B cell (primary cell): ENCODE measurements at places on chromosomes 2 and 18. TPM values are rescaled to one million over a fixed set of nuclear protein-coding genes. Genes with fewer than 3 reads are reported as not detected.
A peak's percentile ranks its signal among the peaks of the same experiment; 100 is the strongest.

DNA sequence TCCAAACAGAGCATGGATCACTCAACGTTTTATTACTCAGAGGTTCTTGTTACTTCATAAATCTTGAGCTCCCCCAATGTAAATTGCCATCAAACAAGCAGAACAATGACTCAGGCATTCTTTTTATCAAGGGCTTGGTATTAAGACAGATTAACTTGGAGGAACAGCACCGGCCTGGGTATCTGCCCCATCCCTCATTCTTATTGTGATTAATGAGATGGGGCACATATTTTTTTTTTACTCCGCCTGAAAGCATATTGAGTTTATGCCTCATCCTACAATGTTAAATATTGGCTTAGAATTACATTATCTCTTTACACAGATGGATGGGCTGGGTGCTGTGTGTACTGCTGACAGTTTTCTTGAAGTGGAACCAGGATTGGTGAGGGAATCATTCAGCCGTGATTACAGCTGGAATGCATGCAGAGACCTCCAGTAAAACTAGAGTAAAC is 387.3 kb downstream of the CLIP4 start:
- H3K36me3 ChIP-seq: no peaks in the 10 kb centered on the region
- DNase-seq: no peak
- H3K4me3 ChIP-seq: no peak overlapping the region
- peaks cover 2% of the 10 kb centered on the region for H3K27me3 ChIP-seq

Gene TMEM247
- total RNA-seq: not detected in 2 replicates

Gene SERPINB13
- total RNA-seq: not detected in 2 replicates

Gene SERPINB4
- not detected in 2 replicates for total RNA-seq

DNA sequence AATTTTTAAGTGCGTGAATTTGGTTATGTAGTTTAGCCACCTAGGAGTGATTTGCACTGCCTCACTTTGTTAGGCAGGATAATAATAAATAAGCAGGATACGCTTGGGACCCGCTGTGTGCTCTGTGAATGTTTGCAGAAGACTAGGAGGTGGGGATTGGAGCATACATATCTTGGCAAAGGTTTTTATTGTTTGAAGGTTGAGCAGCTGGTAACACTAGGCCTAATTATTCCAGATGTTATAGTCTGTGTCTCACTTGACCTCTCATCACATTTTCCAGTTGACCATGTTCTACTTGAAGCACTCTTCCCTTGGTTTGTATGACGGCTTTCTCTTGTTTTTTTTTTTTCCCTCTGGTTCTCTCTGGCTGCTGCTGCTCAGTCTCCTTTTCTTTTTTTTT is 42.7 kb downstream of the FHOD3 start:
- H3K4me1 ChIP-seq: no peaks in the 10 kb centered on the region
- H3K27ac ChIP-seq: no peak overlapping the region
- no peak for DNase-seq
- H3K4me3 ChIP-seq: no peak overlapping the region

DNA sequence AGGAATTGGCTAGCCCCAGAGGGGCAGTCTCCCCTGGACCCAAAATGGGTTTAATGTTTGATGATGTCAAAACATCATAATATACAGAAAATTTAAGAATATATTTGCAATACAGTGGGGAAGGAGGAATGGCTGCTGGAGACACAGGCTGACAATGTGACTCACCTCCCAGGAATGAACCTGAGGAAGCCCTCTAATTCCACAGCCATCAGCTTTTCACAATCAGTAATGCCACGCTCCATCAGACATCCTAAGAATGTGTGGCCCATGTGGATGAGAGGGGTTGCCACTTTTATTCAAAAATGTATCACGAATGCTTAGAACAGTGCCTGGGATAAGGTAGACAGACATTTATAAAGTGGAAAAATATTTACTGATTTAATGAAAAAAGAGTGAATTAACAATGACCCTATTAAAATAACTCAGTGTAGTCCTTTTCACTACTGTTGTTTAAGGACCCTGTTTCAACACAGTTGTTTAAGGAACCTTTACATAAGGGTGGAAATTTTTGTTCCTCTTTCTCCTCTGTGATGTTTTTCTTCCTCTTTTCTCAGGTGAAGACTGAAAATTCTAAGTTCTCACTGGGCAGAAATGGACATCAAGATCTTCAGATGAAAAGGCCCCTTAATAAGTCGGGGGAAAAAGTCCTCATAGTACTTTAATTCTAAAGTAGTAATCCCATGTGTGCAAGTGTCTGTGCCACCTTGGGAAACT is 17.5 kb upstream of the TMEM163 start:
- no peaks in the 10 kb centered on the region for H3K36me3 ChIP-seq
- H3K27me3 ChIP-seq: no peaks in the 10 kb centered on the region
- DNase-seq: peak; percentile 72
- H3K4me1 ChIP-seq: peaks cover 60% of the 10 kb centered on the region
- H3K4me3 ChIP-seq: no peak overlapping the region

- H3K27ac ChIP-seq: no peak overlapping the region
- H3K4me3 ChIP-seq: no peak overlapping the region
- H3K36me3 ChIP-seq: no peaks in the 10 kb centered on the region
- no peak for DNase-seq
Measured at GRCh38 chr2:20196053-20196656, 28.8 kb downstream of the SDC1 start.

- H3K4me3 ChIP-seq: no peak overlapping the region
- H3K27ac ChIP-seq: no peak overlapping the region
- peaks cover 24% of the 10 kb centered on the region for H3K4me1 ChIP-seq
- peaks cover 2% of the 10 kb centered on the region for H3K36me3 ChIP-seq
Measured at GRCh38 chr2:171383134-171383533, 50.7 kb downstream of the METTL8 start.

DNA sequence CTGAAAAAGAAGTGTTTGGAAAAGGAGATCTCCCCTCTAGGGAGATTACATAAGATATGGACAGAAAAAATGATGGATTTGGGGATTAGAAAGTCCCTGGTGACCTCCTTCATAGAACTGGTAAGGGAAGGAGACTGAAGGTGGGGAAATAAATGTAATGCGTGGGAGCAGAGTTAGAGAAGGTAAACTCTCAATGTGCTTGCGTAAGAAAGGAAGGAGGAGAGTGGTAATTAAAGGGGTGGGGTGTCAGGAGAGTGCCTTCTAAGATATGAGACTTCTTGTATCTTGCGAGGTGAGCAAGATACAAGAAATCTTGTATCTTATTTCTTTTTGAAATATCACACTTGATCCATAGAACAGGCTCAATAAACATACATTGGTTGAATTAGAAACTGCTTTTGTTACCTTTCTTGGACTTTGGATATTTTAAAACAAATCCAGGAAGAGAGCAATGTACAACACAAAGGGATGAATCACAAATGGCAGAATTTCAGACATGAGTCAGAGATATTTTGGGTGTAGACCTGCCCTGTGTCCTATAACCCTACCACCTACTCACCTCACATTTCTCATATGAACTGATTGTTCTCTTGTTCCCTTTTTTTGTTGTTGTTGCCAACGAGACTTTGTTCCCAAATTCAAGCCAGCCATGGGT is 342.4 kb downstream of the INSIG2 start:
- H3K27me3 ChIP-seq: no peaks in the 10 kb centered on the region
- H3K27ac ChIP-seq: no peak overlapping the region
- no peak for DNase-seq
- no peak overlapping the region for H3K4me3 ChIP-seq
- no peaks in the 10 kb centered on the region for H3K36me3 ChIP-seq

Gene RNF144A
- total RNA-seq: 1.6 and 2.5 TPM in 2 replicates

GRCh38 chr2:105391058-105391627 is 7.7 kb downstream of the FHL2 start:
- no peaks in the 10 kb centered on the region for H3K36me3 ChIP-seq
- H3K27me3 ChIP-seq: no peaks in the 10 kb centered on the region
- no peaks in the 10 kb centered on the region for H3K4me1 ChIP-seq
- H3K4me3 ChIP-seq: no peak overlapping the region
- H3K27ac ChIP-seq: no peak overlapping the region

GRCh38 chr18:35027206-35027605 is 14.0 kb upstream of the MAPRE2 start:
- peak overlapping the region; percentile 5 for H3K27ac ChIP-seq
- no peak overlapping the region for H3K4me3 ChIP-seq
- no peak for DNase-seq
- H3K27me3 ChIP-seq: no peaks in the 10 kb centered on the region
- H3K4me1 ChIP-seq: peaks cover 21% of the 10 kb centered on the region
- H3K36me3 ChIP-seq: no peaks in the 10 kb centered on the region

DNA sequence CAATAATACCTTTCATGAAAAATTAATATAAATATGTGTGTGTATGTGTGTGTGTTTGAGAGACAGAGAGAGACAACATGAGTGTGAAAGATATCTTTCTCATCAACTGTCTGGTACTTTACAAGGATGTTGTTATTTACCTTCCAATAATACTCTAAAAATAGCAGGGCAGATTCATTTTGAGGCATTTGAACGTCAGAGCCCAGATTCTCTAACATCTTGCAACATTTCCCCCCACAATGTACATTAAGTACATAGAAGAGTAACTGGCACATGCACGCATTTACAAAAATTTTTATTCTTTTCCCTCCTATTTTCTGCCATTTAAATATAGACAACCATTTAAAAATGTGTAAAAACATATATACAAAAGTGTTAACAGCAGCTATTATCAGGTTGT is 100.9 kb downstream of the PID1 start:
- no peaks in the 10 kb centered on the region for H3K4me1 ChIP-seq
- no peaks in the 10 kb centered on the region for H3K27me3 ChIP-seq
- H3K36me3 ChIP-seq: no peaks in the 10 kb centered on the region
- H3K4me3 ChIP-seq: no peak overlapping the region
- H3K27ac ChIP-seq: no peak overlapping the region

DNA sequence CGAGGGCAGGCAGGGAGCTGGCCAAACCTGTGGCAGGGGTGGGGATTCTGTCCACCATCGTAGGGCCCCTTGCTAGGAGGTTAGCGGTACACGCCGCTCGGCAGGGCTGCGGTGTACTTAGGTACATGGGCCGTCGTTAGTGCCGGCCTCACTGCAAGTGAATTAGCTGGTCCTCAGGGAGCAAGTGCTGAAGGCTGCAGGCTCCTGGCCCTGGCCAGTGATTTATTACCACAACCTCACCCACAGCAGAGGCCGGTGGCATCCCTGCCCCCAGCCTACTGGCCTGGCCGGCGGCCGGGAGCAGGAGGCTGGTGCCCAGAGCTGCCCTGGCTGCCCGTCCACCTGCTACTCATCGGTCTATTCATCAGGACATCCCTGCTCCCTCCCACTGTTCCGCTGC is 19.6 kb upstream of the PTMA start:
- DNase-seq: no peak
- H3K4me3 ChIP-seq: no peak overlapping the region
- peaks cover 15% of the 10 kb centered on the region for H3K4me1 ChIP-seq
- no peaks in the 10 kb centered on the region for H3K27me3 ChIP-seq
- H3K36me3 ChIP-seq: no peaks in the 10 kb centered on the region

DNA sequence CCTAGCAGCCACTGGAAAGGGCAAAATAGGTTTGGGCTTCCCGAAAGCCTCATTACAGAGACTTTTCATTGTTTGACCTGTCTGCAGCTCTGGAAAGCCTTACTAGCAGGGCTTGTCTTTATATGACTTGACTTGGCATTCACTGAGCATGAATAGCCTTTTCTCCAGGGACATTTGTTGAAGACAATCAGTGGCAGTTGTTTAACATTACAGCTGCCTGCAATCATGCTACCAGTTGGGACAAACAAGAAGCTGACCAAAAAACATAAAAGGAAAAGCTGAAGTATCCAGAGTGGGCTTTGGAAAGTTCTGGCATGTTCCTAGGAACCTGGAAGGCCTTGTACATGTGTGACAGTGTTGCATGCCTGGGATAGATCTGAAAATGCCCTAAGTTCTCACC is 121.4 kb downstream of the KCNF1 start:
- no peaks in the 10 kb centered on the region for H3K4me1 ChIP-seq
- DNase-seq: no peak
- no peaks in the 10 kb centered on the region for H3K36me3 ChIP-seq
- H3K27me3 ChIP-seq: no peaks in the 10 kb centered on the region
- H3K27ac ChIP-seq: no peak overlapping the region

DNA sequence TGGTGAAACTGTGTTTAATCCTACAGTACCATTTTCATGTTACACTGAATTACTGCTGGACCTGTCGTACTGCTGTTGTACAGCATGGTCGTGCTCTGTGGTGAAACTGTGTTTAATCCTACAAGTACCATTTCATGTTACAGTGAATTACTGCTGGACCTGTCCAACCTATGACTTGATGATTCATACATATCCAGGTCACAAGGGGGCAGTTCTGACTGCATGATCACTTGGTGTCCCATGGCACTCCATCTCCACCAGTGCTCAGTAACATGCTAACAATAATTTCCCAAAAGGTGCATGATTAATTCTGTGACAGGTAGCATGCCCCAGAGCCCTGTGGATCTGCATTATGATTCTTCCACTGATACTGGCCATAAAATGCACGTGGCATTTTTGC is 101.6 kb downstream of the ADCYAP1 start:
- H3K4me1 ChIP-seq: no peaks in the 10 kb centered on the region
- H3K27ac ChIP-seq: no peak overlapping the region
- no peak for DNase-seq
- no peaks in the 10 kb centered on the region for H3K36me3 ChIP-seq
- H3K27me3 ChIP-seq: no peaks in the 10 kb centered on the region

DNA sequence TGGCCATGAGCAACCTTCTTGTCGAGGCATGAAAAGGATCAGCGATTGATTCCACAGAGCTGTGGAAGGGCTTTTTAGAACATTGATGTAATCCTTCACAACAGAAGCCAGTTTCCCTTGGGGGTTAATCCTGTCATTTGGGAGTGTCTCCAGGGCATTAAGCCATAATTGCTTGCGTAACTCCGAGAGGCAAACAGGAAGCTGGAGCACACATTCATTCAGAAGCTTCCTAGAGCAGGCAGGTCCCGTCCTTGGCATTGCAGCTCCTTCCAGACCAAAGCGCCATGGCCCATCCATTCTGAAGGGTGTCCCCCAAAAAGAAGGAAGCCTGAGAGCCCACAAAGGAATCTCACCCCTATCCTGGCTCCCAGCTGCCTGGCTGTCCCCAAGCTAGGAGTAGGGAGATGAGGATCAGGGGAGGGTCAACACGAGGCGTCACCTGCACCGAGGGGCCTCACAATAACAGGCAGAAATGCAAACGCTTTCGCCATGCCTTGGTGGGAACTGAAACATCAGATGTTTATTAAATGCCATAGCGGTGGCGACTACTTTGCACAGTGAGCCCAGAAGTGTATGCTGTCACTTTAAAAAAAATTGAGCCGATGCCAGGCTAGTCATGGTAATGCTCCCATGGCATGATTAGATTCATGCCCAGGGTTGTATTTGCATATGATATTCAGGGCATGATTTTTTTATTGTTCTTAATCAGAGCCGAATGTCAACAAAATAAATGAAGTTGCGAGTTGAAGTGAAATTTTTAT is 339.4 kb downstream of the BCL11A start:
- no peaks in the 10 kb centered on the region for H3K4me1 ChIP-seq
- no peak for DNase-seq
- no peak overlapping the region for H3K4me3 ChIP-seq
- no peaks in the 10 kb centered on the region for H3K27me3 ChIP-seq

DNA sequence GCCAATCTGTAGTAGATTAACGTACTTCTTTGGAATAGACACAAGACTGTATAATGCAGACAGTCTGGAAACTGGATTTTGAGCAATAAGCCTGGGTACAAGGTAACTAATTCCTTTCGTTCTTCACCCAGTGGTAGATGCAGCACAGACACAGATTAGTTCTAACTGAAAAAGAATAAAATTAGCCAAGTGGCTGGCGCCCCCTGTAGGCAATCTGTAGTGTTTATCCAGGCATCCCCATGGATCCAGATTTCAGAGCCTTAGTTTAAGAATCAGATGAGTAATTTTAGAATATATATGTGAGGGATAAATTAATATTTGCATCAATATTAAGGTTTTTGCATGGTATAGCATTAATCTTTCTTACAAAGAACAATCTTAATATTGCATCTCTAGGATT is 563.9 kb downstream of the DCC start:
- no peaks in the 10 kb centered on the region for H3K4me1 ChIP-seq
- no peak overlapping the region for H3K4me3 ChIP-seq
- no peak overlapping the region for H3K27ac ChIP-seq
- no peaks in the 10 kb centered on the region for H3K27me3 ChIP-seq
